ENCODE measurements at places on chromosomes 2 and 18. TPM values are rescaled to one million over a fixed set of nuclear protein-coding genes. Genes with fewer than 3 reads are reported as not detected.

DNA sequence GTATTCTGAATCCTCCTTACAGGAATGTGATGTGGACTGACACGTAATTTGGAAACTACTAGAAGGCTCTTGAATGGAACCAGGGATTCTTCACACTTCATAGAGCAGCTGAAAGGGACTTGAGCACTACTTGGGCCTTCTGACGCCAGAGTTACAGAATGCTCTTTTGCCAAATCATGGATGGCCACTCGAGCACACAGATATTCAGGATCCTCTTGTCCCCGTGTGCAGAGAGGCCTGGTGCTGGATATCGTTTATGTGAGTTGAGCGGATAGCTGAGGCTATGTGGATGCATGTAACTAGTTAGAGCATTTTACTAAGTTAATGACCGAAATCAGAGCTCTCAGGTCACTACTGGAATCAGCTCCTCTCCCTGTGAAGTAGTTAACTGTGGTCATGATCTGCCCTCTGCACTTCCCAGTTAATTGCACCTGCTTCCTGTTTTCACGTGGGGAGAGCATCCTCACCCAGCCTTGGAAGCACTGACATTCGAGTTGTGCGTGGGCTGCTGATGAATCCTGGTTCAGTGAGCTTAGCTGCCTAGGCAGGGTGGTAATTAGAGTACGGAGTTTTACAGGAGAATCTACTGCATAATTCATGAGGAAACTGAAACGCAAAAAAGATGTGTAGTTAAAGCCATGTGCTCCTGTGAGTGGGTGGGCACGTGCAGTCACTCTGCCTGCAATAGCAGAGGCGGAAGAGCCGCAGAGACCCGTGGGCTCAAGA lies 5.2 kb upstream of the TPO start:
- DNase-seq, result no peak

DNA sequence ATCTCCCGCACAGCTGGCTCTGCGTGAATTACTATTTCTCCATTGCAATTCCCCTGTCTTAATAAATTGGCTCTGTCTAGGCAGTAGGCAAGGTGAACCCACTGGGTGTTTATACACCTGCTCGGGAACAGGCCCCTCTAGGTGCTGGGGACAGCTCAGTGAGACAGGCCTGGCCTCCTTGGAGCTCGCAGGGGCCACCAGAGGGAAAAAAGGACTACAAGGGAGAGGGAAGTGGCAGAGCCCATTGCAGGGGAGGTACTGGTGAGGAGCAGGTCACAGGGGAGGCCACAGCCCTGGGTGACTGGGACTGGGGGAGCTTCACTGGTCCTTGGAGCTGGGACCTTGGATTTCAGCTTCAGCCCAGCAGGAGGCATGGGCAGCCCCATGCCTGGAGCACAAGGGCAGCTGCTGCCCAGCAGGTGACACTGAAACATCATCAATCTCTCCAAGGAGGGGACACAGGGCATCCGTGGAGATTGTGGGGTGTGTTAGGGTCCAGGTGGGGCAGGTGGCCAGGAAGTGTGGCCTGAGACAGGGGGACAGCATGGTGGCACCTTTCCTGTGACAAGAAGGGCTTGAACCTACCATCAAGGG lies 31.2 kb downstream of the NGEF start:
- no peak for DNase-seq

GRCh38 chr2:202016579-202017227 lies 17.0 kb upstream of the FZD7 start:
- no peak for DNase-seq

DNA sequence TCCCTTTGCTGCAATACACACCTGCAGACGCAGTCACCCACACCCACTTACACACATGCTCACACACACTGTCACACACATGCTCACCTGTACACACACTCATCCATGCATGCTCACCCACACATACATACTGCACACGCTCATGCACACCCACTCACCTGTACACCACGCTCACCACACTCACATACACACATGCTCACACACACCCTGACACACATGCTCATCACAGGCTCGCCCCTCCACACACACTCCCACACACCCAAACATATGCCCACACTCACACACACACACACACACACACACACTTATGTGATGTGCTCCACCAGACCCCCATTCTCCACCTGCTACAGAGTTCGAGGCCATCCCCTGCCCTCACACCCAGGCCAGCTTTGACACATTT lies 22.8 kb upstream of the CREG2 start:
- no peak for DNase-seq

DNA sequence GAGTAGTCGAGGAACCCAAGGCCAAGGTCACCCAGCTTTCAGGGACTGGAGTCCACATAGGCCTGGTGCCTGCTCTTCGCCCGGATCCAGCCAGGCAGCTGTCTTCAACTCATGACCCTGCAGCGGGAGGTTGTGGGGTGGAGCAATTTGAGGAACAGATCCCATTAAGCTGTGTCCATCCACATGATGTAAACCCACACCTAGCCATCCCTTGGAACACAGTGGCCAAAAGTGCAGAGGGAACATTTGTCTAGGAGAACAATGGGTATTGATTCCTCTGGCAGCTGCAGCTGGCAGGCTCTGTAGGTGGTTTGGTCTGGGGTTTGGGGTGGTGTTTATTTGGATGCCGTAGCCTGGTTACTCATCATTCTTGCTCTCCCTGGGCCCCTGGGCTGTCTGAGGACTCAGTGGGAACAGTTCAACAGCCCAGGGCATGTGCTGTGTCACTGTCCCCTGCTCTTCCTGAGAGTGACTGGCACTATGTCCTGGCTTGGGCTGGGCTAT lies 99.4 kb downstream of the TFCP2L1 start:
- no peak for DNase-seq

- DNase-seq, result peak; percentile 23
Measured at GRCh38 chr2:10405448-10405847, 42.7 kb downstream of the ODC1 start.

- DNase-seq, result no peak
Measured at GRCh38 chr2:151111599-151112278, 149.9 kb downstream of the RBM43 start.

Gene RESP18
- not detected for total RNA-seq

Gene IL1R2
- 15.6 TPM for total RNA-seq

Gene CAVIN2
- 23.0 TPM for total RNA-seq

Gene HADHA
- 136 TPM for total RNA-seq

Gene TMEM127
- total RNA-seq, result 12.4 TPM

Gene STRN
- total RNA-seq, result 27.4 TPM
